CD4-positive, alpha-beta T cell treated with Interleukin-10 for 1 hour (primary cell): ENCODE measurements at places on chromosomes 3 and 15.

- no peak for DNase-seq
These were observed 320.2 kb downstream of the CHST2 start for GRCh38 chr3:143439817-143440216.

DNA sequence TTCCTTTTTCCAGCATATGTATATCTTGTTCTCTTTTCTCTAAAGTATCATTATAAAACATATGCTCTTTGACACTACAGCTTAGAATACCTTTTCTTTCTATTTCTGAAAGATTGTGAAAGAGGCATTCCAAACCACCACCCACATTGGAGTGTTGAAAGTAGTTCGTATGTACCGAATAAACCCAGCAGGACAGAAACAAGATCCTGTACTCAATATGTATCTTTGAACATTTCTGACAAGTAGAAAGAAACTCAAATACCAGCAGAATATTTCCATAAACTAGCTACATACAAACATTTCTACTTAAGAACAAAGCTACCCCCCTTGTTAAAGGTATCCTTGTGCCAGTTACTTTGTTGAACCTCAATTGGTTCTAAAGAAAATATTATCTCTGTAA is 415.3 kb upstream of the ALCAM start:
- DNase-seq = no peak

GRCh38 chr3:158492685-158493084 is 78.3 kb upstream of the MLF1 start:
- no peak for DNase-seq

DNA sequence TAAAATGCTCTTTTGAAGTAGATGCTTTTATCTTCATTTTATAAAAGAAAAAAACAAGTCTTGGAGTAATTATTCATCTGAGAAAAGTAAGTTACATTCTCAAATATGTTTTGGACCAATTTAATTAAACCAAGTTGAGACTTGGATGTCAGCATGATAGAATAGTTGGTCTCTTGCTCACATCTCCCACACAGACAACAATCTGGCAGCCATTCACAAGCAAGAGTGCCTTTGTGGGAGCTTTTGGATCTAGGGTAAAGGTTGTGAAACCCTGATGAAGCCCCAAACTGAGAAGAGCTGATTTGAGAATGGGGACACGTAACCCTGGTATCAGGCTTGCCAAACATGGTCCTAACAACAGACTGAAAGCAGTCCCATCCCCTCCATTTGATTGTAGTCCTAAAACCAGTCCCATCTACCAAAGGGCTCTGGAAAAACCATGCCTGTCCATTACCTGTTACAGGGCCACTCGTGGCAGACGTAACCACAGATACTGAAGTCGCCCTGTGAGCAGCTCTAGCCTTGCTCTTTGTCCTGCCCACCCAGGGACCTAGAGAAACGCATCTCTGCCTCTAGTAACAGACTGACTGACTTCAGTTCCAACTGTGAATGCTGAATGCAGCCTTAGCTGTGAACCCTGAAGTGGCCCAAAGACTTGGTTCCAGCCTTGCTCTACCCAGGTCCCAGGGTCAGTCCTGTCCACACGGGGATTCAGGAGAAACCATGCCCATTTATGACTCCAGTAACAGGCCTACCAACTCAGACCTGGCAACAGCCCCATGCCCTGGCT is 145.5 kb upstream of the SYNPR start:
- DNase-seq = no peak

DNA sequence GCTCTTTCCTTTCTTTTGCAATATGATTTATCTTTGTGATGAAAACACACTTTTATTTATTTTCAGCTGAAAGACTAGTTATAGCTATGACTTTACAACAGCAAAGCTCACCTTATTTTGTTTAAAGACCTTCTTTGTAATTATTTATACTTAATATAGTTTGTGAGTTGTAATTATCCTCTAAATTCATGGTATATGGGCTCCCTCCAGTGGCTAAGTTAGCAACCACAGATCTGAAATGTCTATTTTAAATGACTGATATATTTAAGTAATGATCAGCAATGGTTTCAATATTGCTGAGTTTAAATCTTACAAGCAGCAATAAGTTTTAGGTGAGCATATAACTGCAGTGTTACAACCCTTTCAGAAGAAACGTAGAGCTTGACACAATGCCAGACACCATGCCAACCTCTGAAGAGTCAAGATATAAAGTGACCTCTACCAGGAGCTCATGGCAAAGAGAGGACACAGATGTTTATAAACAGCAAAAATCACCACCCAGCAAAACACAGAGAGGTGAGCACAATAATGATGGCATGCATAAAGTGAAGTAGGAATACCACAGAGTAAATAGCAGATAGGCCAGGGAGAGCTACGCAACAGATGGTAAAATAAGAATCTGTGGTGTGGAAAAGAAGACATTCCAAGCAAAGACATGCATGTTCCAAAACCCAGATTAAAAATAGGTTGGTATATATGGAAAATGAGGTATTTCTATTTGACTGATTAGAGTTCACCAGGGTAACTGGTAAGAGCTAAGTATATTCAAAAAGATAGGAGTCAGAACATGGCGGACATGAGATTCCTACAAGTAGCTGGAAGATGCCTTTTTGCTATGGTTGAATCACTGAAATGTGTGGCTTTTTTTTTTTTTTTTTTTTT is 143.7 kb upstream of the ZNF385D start:
- DNase-seq = no peak

DNA sequence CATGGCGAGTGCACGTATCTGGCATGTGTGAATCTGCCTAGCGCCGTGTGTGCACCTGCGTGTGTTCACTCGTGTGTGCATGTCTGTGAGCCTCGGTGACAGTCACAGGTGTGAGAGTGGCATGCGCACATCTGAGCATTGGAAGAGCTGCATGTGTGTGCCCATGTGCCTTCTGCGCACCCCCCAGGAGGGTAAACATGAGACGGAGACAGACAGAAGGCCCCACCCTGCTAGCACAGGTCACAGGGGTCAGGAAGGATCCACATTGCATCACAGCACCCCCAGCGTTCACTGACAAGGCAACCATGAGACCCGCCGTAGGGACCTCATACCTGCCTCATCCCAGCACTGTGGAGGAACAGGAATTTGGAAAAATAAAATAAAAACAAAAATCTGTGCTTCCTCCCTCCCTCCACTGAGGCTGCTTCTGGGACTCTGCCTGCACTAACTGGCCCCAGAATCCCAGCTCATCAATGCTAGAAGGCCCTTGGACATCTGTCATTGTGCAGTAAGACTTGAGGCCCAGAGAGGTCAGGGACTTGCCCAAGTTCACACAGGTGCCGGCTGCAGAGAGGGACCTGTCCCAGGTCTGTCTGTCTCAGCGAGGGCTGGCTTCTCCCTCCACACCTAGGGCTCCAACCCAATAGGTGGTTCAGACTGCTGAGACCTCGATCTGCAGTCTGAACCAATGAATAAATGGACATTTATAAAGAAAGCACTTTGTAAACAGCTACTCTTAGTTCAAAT is 37.4 kb downstream of the RPN1 start:
- no peak for DNase-seq

- no peak for DNase-seq
These were observed 15.1 kb downstream of the FBXL22 start for GRCh38 chr15:63612300-63612699.

- no peak for DNase-seq
These were observed 61.1 kb upstream of the ZBTB20 start for GRCh38 chr3:115208066-115208750.

DNA sequence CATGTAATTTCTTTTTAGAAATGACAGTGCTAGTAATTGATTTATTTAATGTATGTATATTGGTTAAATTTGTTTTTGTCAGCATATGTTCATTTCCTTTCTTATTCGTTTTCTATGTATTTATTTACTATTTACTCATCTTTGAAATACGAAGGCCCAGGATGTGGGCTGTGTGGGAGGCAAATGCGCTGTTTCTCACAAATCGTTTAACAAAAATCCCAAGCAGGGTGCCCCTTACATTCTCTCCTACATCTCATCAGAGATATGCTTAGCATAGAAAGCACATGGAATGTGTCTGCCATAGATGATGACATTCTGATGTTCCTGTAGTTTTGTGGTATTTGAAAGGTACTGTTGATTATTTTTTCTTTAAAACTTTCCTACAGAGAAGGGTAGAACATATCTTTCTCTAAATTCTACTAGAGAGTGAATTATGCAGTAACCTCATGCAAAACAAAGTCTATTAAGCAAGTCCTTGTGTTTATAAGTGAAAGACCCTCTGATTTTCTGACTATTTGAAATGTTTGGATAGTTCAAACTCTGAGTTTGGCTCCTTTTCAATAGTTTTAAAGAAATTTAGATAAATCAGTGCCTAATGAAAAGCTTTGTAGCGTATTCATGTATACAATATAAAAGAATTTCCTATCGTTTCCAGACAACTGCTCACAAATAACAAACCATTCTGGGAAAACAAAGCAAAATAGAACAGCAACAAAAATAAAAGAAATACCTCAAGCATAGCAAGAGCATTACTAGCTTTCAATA is 111.1 kb upstream of the VGLL3 start:
- no peak for DNase-seq

GRCh38 chr3:25025236-25025635 is 402.8 kb upstream of the RARB start:
- no peak for DNase-seq

GRCh38 chr15:88719654-88720053 is 80.8 kb downstream of the ISG20 start:
- no peak for DNase-seq

GRCh38 chr3:171028779-171029232 is 2.3 kb upstream of the SLC2A2 start:
- no peak for DNase-seq

- DNase-seq = no peak
These were observed 170.5 kb upstream of the PROK2 start for GRCh38 chr3:71955240-71956068.

GRCh38 chr3:150069154-150069527 is 98.4 kb upstream of the PFN2 start:
- DNase-seq = no peak

- no peak for DNase-seq
These were observed 28.8 kb downstream of the CTSH start for GRCh38 chr15:78916088-78916487.

DNA sequence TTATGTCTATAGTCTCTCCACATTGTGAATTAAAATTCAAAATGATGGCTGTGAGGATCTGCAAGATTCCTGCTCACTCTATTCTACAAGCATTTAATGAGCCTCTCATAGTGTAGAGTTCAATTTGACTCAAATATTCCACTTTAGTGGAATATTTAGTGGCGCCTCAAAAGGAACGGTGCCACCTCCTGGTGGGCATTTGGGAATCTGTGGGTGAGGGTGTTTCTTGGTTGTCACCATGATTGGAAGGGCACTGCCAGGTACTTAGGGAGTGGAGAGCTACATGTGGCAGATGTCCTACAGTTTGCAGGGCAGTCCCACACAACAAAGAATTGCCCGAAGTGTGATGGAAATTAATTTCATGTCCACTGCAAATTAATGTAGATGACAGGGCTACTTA is 21.5 kb upstream of the KCNMB3 start:
- DNase-seq = peak; percentile 5

GRCh38 chr3:38698760-38699159 is 49.3 kb upstream of the SCN5A start:
- DNase-seq = no peak

GRCh38 chr15:76062286-76062685 is 2.5 kb downstream of the TMEM266 start:
- no peak for DNase-seq

GRCh38 chr15:101004986-101005747 is 86.0 kb downstream of the LRRK1 start:
- DNase-seq = no peak

DNA sequence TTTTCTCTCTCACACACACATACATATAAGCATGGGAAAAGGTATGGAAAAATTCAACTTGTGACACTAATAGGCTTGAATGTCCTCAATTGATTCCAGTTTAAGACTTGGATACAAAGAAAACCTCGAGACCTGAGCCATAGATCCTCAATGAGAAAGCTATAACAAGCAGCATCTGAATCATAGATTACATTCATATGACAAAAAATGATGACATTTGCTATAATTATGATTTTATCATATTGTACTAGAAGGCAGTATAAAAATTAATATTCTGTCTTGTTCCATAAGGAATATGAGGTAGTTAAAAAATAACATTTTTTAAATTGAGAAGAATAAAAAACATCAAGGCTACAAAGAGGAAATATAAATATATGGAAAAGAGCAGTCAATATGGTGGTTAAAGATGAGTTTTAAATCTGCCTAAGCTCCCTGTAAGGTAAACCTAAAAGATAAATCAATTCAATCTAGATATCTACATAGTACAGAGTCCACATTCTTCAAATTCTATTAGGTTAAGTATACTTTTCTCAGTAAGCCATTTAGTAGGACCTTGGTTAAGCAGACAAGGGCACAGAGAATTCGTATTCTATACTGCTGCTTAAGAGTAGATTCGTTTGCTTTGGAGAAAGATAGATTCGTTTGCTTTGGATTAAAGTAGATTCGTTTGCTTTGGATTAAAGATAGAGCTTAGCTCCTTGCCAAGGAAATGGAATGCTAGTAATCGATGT is 175.7 kb downstream of the STAG1 start:
- DNase-seq = no peak

DNA sequence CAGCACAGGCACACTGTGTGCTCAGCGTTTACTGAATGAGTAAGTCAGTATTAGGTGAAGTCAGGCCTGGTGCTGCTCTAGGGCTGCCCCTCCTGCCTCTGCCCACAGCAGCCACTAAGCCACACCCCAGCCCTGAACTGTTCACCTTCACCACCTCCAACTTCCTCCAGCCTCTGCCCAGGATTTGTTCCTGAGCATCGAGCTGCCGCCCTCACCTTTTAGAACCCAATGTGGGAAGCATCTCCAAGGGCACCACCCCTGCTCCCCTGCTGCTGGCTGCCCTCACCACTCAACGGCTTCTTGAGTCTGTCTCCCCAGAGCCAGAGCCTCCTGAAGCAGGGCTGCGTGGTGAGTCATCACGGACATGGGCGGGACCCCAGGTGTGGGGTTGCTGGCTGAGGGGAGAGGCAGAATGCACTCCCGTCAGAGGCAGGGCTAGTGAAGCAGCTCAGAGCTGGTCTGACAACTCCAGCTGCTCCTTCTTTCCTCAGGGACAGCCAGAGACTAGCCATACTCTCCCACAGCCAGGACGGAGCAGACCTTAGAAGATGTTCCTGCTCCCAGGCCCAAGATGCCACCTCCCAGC is 5.8 kb downstream of the HYAL2 start:
- DNase-seq = peak; percentile 79

DNA sequence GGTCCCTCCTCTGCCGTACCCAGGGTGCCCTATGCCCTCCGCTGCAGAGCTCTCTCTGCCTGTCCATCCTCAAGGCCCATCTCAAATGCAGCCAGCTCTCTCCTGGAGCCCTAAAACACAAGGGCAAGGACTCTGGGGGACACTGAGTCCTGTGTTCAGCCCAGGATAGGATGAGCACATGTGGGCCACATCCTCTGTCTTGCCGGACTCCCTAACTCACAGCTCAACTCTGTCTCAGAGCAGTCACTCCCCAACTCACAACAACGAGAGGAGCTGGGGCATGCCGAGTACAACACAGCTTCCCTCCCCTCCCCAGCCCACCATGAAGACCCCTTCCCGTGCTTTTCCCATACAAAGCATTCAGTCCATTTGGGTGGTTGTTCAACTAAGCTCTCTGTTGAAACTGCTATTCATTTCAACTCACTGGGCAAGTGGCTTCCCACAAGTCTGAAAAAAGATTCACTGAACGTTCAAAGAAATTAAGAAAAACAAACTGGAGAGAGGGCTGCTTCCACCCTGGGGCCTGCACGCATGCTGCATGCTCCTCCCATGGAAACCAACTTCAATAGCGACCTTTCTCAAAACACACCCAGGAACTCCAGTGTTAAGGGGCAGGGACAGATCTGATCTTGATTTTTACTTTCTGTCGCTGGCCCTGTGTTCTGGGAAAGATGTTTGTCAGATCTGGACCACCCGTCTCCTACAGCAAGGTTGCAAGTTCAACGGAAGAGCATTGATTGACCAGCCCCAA is 124.3 kb upstream of the IGF1R start:
- no peak for DNase-seq
